ENCODE measurements at places on chromosomes 16 and 17.

DNA sequence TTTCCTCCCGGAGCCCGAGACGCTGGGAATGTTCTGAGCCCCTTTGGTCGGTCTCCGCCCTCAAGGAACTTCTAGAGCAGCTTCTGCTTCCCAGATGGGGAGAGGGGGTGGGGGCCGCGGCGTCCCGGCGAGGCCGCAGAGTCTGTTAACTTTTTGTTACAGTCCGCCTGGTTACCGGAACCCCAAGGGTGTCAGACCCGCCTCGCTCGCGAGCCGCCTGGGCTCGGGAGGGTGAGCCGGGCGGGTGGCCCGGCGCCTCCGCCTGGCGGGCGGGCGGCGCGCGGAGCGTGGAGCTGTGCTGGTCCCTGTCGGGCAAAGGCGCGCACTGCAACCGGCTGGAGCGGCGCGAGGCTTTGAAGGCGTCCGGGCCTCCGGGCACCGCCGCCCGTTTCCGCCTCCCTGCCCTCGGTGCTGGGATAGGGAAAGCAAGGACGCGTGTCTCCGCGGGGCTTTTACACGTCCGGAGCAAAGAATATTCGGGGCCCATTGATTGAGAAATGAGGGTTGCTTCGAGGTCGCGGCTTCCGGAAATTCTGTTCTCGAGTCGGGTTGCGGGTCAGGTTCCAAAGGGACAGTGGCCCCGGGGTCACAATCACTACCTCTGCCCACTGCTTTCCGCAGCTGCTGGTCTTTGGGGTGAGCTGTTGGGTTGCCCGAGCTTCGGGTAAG lies 1.7 kb downstream of the HS3ST3B1 start:
- DNase-seq = peak; percentile 47

DNA sequence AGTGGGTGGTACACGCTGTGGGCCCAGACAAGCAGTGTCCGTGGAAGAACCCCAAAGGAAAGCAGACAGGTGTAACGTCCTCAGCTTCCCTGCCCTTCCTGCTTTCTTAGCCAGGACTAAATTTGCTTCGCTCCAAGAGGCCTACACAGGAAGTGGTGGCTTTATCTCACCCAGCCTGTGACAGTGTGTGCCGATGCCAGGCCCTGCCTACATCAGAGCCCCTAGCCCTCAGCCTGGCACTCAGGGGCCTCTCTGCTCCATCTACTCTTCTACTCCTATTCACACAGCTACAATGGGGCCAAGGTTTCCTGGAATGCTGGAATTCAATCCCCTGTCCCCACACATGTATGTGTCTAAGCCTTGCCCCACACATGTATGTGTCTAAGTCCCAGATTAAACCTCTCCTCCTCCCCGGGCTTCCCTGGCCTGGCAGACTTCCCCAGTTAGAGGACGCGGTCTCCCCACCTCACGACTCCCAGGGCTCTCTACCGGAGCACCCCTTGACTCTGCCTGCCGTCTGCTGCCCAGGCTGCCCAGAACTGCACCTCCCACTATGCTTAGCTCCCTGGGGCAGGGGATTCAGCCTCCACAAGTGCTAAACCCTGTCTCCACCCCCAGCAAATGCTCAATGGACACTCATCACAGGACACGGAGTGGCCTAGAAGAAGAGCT lies 8.2 kb downstream of the PGAP3 start:
- peak; percentile 87 for DNase-seq

DNA sequence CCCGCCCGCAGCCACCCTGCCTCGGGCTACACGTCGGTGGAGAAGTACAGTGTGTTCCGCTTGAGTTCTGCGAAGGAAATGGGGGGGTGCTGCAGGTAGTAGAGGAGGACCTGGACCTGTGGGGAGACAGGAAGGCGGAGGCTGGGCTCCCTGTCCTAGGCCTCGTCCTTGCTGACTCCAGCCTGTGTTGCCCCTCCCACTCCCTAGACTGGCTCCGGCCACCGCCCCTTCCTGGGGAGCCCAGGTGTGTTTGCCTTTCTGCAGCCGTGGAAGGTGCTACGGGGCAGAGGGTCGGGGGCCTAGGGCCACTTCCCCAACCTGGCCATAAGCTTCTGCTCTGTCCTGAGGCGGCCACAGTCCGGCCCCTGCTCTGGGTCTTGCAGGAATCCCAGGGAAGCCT lies 9.1 kb downstream of the TIMM22 start:
- peak; percentile 41 for DNase-seq

DNA sequence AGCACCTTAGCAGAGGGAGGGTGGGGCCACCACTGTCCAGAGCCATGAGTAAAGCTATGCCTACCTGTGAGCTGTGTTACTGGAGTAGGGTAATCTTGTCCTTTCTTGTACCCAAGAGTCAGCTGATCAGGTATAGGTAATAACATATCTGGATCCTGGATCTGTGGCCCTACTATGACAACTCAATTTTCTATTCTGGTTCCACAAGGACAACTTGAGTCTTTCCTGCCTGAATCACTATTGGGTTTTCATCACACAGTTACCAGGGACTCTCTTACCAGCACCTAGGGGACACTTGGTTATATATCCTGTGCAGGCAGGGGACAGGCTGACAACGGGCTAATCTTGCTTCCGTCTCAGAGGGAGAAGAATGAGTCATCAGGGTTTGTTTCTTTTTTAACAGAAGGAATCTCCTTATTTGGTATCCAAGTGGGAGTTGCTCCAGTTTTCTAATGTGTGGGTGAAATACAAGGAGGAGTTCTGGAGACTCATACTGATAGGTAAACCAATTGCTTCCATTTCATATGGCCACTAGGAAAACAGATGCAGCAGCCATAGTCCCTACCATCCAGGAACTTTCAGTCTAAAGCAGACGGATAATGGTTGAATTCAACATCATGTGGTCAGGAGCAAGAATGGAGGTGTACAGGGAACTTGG lies 6.8 kb downstream of the ZNF267 start:
- DNase-seq = no peak

DNA sequence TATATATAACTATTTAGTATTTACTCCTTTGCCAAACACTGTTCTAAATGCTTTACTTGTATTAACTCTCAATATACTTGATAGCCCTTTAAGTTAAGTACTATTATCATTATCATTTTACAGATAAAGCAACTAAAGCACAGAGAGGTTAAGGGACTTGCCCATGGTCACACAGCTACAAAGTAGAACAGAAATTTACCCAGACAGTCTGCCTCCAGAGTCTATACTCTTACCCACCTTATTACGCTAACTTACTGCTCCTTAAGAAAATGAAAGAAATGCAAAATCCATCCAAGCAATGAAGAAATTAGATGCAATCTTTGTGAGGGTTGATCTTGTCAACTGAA lies 25.4 kb upstream of the B4GALNT2 start:
- DNase-seq = no peak

DNA sequence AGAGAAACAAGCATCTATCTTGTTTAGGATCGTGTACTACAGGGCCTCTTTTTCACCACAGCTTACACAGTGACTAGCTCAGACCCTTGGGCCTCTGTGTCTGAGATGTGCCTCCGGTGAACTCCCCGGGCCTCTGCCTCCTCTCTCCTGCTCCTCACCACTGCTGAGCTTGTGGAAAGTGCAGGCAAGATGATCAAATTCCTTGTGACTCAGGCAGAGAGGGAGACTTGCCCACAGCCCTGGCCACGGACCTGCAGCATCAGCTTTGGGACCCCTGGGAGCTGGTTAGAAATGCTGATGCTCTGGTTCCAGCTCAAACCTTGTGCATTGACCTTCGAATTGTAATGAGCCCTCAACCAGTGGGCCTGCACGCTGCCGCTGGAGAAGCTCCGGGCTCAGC lies 79.8 kb downstream of the ZDHHC7 start:
- no peak for DNase-seq
